ENCODE measurements at places on chromosomes 5 and 9.

DNA sequence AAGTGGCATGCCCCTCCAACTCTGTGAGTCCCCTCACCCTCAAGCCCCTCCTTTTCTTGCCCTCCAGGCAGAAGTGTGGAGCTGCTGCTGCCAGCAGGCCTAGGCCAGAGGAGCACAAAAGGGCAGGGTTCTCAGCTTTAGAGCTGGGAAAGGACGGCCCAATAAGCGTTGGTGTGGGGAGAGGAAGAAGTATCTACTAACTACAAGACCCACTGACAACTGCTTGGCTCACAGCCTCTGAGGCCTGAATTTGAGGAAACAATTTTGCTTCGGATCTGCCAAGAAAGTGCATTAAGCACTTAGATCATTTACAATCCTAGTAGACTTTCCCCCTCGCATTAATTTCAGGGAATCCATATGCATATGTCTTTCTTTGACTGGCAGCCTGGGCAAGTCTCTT is 179.4 kb downstream of the SNX18 start:
- DNase-seq = no peak

- DNase-seq = no peak
Observed at GRCh38 chr9:36151316-36152210, 15.0 kb downstream of the GLIPR2 start.

- DNase-seq = no peak
Observed at GRCh38 chr9:105858006-105858690, 163.8 kb downstream of the TMEM38B start.

GRCh38 chr5:148780711-148781110 is 45.7 kb upstream of the ADRB2 start:
- DNase-seq = no peak

- no peak for DNase-seq
Observed at GRCh38 chr9:3007326-3007725, 163.4 kb upstream of the PUM3 start.

DNA sequence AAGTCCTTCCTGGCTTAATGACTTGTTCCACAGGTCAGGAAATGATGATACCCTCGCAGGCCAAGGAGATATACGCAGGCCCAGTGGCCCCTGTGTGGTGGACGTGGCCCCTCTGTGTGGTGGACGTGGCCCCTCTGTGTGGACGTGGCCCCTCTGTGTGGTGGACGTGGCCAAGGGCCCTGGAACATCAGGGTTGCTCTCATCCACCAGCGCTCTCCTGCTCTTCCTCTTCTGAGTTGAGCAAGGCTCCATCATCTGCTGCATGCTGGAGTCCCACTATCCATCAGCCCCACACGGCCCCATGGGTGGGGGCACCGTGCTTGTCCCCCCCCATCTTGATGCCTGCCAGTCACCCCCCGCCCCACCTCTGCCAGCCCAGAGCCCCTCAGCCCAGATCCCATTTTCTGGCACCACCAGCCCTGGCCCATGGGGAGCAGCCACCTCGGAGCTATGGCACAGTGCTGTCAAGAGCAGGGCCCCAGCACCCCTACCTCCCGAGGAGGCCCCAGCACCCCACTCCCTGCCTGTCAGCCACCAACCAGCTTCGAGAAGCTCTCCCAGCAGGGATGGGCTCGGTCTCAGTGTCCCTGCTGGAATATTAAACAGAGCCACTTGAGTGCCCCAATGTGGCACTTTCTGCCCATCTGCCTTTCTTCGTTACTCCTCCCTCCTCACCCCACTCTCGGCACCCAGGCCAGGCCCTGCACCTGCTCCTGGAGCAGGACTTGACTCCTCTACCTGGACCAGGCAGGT is 8.1 kb downstream of the LRRC14B start:
- no peak for DNase-seq

- DNase-seq = no peak
Observed at GRCh38 chr9:68495247-68495646, 45.4 kb downstream of the TMEM252 start.

DNA sequence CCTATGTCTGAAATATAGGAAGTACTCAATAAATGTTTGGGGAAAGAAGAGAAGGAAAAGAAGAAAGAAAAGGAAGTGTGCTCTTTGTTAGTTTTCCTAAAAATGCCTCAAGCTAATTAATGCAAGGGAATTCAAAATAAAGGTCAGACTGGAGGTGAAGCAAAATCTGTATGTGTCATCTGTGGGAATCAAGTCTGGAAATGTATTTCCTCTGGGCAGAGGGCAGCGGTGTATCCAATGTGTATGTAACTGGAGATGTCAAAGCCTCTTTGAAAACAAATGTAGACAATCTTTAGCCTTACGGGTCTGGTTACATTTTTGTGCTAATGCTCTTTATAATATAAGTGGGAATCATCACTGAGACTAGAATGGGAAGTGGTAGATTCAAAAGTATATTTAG is 471.4 kb downstream of the MAN2A1 start:
- DNase-seq = no peak

DNA sequence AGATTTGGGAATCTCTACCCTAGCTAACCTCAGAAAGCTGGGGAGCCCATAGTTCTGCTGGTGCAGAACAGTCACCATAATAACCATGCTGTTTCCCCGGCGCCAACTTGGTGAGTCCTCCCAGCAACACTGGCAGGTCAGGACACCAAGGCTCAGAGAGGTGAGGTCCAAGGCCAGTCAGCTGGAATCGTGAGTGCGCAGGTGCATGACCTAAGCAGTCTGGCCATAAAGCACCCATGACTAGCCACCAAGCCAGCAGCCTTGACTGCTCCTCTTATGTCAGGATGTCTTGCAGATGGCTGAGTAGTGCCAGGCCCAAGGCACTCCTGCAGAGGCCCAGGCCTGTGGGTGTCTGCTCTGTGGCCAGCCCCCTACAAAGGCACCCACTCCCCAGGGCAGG is 2.6 kb downstream of the RNF44 start:
- DNase-seq = no peak

DNA sequence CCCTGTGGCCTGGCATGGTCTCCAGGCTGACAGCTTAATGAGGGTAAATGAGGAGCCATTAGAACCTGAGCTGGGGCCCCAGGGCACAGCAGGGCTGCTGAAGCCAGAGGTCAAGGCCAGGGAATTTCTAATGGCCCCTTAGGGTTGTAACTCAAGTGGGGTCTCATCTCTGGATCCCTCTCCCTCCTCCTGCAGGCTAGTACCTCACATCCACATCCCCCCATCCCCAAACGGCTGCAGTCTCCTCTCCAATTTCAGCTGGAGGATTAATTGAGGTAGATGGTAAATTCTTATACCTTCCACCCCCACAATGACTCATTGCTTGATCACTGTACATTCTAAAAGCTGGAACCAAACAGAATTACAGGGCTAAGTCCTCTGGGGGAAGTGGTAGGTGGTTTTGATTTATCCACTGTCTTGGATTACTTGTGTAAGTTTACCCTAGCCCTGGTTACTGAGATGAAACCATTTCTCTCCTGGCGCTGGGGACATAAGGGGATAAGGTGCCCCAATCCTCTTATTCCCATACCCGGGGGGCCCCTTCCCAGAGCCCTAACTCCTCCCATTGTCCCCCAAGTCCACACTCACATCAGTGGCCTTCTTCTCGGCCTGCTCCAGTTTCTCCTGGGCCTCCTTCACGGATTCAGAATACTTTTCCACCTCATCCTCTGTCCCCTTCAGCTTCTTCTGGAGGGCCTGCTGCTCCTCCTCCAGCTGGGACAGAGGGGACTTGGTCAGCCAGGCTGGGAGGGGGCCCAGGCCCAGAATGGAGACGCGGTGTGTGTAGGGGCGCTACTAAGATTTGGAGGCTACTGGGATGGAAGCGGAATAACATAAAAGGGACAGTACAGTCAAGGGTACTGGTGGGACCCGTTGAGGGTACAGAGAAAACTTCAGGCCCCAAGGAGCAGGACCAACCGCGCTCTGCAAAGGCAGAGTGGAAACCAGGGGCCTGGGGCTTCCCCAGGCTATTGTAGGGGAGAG is 875 bp downstream of the TPM2 start:
- no peak for DNase-seq

- no peak for DNase-seq
Observed at GRCh38 chr9:35673132-35674024, at the start of gene CA9. TSS of gene CA9 (plus strand) at chr9:35673928. CDS start at chr9:35673960, 32 bp downstream.

GRCh38 chr9:136328011-136328621 is 777 bp downstream of the GPSM1 start:
- DNase-seq = no peak

- DNase-seq = no peak
Observed at GRCh38 chr5:36459176-36460135, 146.9 kb upstream of the SLC1A3 start.

- peak; percentile 58 for DNase-seq
Observed at GRCh38 chr9:130451509-130452388, 7.0 kb downstream of the ASS1 start.

DNA sequence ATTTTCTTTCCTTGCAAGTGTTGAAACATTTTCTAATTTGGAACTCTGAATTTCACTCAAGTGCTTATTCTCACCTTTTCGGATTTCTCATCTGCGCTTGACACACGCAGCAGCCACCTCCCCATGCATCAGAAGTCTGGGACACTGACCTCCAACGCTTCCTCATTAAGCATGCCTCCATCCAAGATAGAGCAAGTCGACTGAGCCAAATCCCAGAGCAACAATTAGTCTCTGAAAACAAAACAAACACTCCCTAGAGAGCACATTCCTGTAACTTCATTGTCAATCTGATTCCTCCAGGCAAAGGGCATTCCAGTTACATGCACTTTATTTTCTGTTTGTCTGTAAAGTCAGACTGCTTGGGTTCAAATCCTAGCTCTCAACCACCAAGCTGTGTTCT is 5.7 kb downstream of the CD180 start:
- DNase-seq = no peak

GRCh38 chr5:39192450-39193160 is 26.8 kb downstream of the FYB1 start:
- DNase-seq = no peak

DNA sequence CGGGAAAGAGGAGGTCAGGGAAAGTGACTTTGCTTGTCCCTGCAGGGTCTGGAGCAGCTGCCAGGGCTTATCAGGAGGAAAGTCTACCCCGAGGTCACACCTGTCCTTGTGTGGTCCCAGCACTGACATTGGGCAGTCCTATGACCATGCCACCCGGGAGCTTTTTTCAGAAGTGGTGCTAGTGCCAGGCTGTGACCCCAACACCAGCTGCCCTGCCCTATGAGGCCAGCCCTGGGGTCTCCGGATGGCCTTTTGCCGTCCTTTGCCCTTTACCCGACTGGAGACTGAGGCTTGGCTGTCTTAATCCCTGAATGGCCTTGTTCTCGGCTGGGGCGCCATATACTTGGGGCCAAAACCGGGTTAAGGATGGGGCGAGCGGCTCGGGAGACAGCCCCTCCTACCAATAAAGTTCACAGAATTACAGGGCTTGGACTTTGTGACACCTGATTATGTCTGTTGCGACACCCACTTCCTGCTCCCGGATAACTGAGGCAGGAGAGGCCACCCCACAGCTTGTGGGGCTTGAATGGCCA is 22.2 kb upstream of the SLC9A3 start:
- DNase-seq = no peak

DNA sequence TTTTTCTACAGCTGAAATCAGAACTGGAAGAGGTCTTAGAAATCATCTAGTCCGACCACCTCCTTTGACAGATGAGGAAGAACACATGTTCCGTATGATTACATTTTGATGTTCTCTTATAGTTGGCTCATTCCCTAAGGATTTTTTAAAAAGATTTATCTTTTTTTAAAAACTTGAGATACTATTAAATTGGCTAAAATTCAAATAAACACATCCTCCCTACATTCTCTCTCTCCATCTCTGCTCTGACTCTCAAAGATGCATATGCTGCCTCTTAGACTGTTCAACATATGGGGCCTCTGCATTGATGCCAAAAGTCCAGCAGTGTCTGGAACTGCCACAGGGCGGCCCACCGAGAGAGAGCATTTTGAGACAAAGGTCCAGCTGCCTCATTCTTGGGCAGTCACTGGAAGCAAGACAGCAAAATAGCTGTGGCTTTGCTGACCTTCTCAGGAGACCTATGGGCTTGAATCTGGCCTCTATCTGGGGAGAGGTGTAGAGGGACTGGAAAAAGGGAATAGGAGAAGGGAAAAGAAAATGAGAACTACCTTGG is 12.8 kb upstream of the TSSK1B start:
- DNase-seq = no peak

Measured in cortex of kidney (tissue), 1 donor.